ENCODE measurements at places on chromosomes 12 and 14. TPM values are rescaled to one million over a fixed set of nuclear protein-coding genes. Genes with fewer than 3 reads are reported as not detected.
A peak's percentile ranks its signal among the peaks of the same experiment; 100 is the strongest.

GRCh38 chr12:53514628-53515290 is 7.5 kb upstream of the NPFF start:
- DNase-seq: no peak

- DNase-seq: no peak
Measured at GRCh38 chr12:19763488-19763887, 324.2 kb downstream of the AEBP2 start.

DNA sequence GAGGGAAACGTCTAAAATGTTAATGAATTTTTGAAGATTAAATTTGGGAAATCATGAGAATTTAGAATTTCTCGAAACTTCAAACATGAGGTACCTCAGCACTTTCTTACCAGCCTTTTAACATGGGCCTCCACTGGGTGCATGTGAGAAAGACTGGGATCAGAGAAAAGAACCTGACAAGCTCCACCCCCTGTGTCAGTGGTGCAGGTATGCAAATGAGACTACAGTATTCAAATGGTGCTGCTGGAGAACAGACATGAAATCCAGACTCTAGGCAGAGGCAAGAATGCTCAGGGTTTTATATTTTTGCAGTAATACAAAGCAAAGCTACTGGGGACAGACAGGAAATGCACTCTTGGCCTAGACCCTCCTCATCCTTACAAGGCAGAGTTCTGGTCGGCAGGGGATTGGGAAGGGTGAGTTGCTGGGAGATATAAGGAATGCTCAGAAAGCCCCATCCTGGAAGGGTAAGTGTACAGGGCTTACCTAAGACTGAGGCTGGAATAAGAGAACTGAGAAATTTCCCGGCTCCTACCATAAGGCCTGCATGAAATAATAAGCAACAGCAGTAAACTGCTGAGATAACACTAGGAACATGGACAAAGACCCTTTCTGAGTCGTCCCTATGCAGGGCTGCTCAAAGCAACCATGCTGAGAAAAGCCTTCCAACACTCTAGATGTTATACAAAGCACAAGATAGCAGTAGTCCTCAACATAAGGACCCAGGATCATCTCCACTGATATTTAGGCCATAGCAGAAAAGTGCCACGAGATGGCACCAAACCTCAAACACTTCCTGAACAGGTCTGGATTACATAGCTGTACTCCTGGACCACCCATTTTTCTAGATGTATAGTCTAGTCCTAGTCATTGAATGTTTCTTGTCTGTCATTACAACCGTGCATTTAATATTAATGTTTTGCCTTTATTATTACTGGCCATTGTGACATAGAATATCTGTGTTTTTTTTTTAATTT is 260.8 kb downstream of the RASSF9 start:
- peak; percentile 49 for DNase-seq

Gene RPL10L
- not detected for total RNA-seq

Gene TCTN2
- total RNA-seq: 13.5 TPM

GRCh38 chr12:4068981-4069669 is 195.9 kb upstream of the PARP11 start:
- DNase-seq: no peak

GRCh38 chr12:25121916-25122315 is 73.0 kb downstream of the DNAI7 start:
- peak; percentile 19 for DNase-seq

GRCh38 chr12:65720136-65721130 is 103.8 kb upstream of the HMGA2 start:
- peak; percentile 69 for DNase-seq

Gene NINJ2
- total RNA-seq: not detected

- DNase-seq: peak; percentile 54
Measured at GRCh38 chr12:59780605-59781135, 184.8 kb downstream of the SLC16A7 start.

- no peak for DNase-seq
Measured at GRCh38 chr14:55370883-55371455, 40.7 kb downstream of the ATG14 start.

DNA sequence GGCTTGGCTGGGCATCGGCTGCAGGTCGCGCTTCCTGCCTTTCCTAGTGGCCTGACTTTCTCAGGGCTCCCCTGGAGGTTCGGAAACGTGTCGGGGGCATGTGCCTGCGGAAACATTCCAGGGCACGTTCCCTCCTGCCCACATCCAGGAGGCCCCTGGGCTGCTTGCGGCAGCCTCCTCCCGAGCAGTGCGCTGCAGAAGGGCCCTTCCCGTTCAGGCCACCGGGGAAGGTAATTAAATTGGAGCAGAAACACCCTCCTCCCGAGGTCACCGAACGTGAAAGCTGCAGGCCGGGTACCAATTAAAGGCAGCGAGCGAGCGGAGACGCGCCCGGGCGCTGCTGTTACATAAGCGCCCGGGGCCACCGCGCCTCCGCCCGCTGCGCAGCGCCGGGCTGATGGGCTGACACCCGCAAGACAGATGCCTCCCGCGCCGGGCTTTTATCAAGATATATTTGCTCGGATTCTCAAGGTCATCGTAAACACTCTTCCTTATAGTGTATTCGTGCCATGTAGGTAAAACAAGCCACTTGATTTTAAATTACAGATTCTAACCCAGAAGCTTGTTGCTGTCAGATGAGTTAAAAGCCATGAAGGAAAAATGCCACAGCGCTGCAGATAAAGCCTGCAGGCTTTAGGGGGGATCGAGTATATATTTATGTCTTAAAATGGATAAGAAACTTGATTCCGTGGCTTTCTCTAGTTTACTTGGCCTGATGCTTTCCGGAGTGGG is 31.4 kb downstream of the SSPN start:
- DNase-seq: no peak

All from LHCN-M2 (cell line).